Activated naive CD4-positive, alpha-beta T cell (primary cell): ENCODE measurements at places on chromosomes 1 and 21.

DNA sequence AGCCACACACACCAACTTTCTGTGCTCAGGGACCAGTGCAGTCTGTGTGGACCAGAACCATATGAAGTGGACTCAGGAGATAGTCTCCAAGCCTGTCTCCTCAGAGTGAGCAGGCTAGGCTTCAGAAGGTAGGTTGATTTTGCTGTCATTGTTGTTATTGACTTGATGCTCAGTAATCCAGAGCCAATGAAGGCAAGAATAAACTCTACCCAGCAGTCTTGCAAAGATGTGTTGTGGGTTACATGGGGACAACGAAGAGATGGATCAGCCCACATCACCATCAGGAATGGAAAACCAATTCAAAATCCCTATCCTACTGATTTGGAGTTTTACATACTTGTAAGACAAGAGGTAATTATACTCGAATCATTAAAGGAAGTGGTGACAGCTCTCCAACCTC lies 37.4 kb downstream of the PHC2 start:
- DNase-seq = no peak

- no peak for DNase-seq
These were observed 54.8 kb downstream of the SIPA1L2 start for GRCh38 chr1:232574889-232575762.

DNA sequence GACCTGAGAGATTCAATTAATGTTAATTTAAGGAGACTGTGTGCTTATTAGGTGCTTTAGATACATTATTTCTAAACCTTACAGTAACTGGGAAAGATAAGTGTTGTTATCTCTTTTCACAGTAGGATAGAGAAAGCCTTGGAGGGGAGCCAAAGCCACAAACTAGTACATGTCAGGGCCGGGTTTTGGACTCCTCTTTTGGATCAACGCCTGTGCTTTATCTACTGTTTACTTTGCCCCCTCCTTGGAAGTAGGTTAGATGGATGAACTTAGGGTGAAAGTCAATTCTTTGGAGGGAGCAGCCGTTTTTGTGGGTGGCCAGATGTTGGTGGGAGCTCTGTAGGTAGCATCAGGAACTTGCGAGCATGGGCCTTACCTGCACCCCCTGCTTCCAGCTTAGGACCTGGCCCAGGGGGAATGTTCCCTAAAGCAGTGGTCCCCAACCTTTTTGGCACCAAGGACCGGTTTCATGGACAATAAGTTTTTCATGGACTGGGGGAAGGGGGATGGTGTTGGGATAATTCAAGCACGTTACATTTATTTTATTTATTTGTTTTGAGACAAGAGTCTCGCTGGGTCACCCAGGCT lies 1.7 kb downstream of the HHAT start:
- no peak for DNase-seq

- DNase-seq = no peak
These were observed 559.6 kb upstream of the ADAMTS5 start for GRCh38 chr21:27526451-27526850.

DNA sequence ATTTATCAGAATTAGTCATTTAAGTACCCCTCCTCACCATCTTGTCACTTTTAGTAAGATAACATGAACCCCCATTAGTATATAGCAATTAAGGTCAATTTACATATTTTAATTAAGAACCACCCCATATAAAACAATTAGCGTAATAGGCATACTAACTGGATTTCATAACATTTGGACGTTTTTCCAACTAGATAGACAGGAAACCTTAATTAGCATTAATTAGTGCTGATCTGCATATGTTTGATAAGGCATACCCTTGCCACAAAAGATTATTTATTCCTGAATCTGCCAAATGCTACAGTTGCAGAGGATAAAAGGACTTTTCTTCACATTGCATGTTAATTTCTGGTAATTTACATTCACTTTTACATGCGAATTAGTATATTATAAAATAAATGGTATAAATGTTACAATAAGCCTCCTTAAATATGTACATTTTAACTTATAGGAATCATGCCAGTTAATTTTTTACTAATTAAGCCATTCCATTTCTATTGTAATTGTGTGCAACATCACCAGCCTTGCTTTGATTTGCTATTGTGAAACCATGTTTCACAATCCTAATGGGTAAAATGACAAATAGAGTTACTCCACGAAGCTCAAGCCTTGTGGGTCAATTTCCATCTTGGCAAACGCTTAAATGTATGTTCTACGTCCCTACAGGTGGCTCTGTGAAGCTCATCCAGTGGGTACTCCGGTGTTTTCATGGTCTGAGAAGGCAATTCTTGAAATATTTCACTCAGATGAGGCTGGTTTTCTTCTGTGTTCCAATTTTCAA lies 469.6 kb downstream of the DPYD start:
- no peak for DNase-seq

DNA sequence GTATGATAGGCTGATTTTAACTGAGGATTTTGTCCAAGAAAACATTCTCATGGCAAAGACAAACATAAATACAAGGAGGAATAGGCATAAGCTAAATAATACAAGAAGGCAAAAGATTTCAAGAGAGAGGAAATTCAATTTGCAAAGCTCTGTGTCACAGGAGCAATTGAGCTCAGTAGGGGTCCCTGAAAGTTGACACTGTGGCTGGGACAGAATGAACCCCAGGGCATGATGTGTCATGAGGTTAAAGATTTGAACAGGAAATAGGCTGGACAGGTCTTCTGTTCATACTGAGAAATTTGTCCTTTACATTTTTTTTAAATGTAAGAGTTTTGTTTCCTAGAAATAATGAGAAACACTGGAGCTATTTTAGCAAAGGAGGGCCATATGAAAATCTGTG lies 555.4 kb upstream of the NEGR1 start:
- DNase-seq = no peak

GRCh38 chr1:178954325-178954690 lies 71.4 kb upstream of the FAM20B start:
- no peak for DNase-seq

DNA sequence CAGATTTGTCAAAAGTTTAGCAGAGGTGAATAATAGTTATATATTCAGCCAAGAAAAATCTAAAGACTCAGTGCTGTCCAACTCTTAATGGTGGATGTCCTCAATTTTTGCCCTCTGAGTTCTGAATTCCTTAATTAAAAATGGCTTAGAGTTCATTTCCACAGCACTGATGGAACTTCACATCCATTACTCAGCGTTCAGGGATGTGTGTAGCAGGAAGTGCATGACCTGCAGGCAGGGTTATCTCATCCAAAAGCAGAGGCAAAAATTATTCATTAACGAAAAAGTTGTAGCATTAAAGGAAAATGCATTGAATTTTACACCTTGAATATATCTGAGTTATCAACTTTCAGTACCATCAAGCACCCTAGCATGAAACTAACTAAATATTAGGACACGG lies 96.7 kb downstream of the ZP4 start:
- no peak for DNase-seq

DNA sequence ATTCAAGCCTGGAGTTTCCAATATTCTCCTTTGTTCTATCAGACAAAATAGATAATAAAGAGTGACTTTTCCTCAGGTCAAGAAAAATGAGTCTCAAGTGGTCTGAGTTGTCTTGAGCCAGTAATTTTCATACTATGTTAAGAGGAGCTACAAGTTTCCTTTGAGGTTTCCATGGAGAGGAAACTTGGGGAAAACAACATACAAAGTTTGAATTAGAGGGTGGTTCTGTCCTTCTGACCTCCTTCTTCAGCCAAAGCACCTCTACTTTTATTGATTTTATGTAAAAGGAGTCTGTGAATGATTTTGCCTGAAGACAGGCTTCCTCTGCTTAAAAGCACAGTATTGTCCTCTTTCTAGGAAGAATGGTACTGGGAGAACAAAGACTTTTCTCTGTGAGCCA lies 497.2 kb upstream of the PKN2 start:
- no peak for DNase-seq

- no peak for DNase-seq
These were observed 13.9 kb upstream of the ASAP3 start for GRCh38 chr1:23497777-23498439.

GRCh38 chr1:206814716-206815341 lies 42.5 kb upstream of the IL10 start:
- DNase-seq = no peak

DNA sequence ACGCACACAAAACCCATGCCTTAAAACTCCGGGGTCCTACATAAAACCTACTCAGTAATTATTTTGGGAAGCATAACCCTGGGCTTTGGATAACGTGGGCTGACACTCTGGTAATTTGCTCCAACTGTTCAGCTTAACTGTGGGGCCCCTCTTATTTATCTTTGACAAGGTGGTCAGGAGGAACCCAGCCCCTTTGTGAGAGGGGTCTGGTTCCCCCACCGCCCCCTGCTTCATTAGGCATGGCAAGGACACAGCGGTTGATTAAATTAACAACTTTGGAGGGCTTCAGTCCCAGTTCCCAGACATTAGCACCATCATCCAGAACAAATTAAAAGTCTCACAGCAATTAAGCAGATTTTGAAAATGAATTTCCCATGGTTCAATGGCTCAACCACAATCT lies 14.7 kb downstream of the WLS start:
- no peak for DNase-seq

DNA sequence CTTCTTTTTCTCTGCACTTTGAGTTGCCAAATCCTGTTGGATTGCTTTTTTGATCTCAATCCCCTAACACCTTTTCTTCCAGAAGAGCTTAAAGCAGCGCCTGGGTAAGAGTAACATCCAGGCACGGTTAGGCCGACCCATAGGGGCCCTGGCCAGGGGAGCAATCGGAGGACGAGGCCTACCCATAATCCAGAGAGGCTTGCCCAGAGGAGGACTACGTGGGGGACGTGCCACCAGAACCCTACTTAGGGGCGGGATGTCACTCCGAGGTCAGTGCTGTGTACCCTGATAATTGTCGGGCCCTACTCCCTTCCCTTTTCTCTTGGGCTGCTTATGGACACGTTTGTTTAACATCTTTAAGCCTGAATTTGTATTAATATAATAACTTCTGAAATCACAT lies 8.3 kb downstream of the CHTOP start:
- no peak for DNase-seq

DNA sequence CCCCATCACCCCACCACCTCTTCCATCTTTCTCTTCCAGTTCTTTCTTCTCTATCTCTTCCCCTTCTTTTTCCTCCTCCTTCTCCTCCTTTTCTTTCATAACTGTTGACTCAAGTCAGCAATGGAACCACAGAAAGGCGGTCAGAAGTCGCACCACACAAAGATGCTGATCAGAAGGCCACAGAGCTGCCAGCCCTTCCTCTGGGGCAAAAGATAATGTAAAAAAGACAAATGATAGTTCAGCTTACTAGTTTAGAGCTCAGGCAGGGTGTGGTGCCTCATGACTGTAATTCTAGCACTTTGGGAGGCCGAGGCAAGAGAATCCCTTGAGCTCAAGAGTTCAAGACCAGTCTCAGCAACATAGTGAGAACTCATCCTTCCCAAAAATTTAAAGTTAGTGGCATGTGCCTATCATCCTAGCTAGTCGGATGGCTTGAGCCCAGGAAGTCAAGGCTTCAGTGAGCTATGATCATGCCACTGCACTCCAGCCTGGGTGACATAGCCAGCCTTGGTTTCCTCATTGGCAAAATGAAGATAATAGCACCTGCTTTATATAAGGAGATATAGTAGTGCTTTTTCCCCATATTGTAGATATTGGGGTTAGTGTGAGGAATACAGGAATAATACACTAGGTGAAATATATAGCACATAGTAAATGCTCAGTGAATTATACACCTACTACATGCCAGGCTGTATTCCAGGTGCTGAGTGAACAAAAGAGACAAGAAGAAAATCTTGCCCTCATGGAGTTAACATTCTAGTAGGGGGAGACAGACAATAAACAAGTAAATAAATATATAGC lies 12.5 kb upstream of the IGSF3 start:
- DNase-seq = no peak

DNA sequence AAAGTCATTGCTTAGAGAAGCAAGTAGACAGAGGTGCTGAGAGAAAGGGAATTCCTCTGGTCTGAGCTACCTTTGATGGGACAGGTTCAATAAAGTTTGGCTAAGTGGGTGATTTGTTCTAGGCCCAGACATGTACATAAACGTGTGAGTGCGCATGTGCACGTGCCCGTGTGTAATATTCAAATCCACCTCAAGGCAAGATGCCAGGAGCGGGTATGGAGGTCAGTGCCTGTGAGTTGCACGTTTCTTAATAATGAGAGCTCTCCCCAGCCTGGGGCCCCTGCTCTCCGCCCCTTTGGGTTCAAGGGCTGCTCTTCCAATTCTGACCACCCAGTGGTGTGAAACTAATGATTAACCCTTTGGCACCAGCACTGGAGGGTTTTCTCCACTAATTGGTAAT lies 53.8 kb upstream of the LMO4 start:
- no peak for DNase-seq
